ENCODE measurements at places on chromosomes 5 and 9.
A peak's percentile ranks its signal among the peaks of the same experiment; 100 is the strongest.

GRCh38 chr5:117207088-117207668, 632.6 kb upstream of the SEMA6A start:
- no peak for DNase-seq

GRCh38 chr9:78898234-78898633, 601.3 kb downstream of the PSAT1 start:
- no peak for DNase-seq

- DNase-seq: no peak
Measured at GRCh38 chr5:132525299-132525724, 18.0 kb downstream of the IL5 start.

DNA sequence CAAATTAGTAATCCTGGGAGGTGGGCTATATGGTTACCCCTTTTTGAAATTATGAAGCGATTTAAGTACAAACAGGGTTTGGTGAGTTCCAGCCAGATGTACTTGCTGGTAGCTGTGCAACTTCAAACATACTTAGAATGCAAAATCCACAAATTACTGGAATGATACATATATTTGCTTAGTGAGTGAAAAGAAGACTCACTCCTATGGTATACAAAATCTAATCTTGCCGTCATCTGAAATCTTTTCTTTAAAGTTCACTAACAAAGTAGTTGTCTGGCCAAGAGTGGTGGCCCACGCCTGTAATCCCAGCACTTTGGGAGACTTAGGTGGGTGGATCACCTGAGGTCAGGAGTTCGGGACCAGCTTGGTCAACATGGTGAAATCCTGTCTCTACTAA, 64.9 kb upstream of the TJP2 start:
- no peak for DNase-seq

DNA sequence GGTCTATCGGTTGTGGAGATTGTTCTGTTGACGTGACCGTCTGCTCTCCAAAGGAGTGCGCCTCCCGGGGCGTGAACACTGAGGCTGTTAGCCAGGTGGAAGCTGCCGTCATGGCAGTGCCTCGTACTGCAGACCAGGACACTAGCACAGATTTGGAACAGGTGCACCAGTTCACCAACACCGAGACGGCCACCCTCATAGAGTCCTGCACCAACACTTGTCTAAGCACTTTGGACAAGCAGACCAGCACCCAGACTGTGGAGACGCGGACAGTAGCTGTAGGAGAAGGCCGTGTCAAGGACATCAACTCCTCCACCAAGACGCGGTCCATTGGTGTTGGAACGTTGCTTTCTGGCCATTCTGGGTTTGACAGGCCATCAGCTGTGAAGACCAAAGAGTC, 128.9 kb upstream of the DMRT1 start:
- no peak for DNase-seq

DNA sequence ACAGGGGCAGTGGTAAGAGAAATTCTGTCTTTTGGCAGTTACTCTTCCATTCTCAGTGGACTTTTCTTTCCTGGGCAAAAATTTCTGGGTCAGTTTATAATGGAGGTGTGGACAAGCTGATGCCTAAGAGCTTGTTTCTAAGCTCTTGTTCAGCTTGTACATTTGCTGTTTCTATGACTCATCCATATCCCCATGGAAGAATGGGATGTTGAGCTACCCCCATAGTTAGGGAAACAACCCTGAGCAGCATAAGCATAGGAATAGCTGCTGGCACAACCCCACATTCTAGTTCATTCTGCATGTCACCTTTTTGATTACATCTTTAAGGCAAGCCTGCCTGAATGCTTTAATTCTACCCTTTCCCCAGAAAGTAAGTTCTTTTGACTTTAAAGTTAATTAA, 173.3 kb downstream of the PSAT1 start:
- DNase-seq: no peak

DNA sequence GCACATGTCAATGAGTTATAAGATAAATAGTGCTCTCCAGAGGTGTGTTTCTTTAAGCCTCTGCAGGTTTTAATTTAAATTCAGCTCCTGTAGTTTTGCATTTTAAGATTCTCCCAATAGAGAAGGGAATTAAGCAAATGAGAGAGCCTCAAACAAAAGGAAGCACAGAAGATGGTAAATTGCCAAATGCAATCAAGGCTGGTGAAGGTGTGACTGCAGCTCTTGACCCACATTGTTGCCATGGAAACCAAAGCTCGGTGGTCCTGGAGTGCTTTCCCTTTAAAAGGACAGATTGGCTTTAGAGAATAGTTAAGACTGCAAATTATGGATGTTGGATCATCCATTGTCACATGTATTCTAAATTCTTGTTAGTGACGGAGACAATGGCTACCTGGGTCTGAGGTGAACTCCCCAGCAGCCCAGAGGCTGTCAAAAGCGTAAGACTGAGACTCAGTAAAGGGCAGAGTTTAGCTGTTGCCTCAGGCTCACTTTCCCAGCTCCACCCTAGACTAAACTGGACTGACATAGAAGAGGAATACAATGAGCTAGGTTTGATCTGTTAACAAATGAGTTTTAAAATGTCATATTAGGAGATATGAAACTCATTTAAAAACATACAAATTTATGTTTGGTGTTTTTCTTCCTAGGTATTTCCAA, 12.3 kb downstream of the GAPT start:
- no peak for DNase-seq

DNA sequence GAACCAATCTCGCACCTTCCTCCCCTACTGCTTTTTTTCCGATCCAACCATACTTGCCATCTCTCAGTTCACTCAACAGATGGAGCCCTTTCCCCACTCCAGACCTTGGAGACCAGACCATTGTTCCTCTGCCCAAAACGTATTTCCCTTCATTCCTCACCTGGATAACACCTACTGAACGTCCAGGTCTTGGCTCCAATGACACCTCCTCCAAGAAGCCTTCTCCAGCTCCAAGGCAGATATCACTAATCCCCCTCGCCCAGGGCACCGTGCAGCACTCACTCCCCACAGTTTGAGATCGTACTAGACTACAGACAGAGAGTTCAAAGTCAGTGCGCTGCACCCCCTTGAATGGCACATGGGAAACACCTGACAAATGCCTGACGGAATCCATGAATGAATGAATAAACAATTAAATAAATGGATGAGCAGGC, 47.1 kb upstream of the AKNA start:
- DNase-seq: peak; percentile 4

DNA sequence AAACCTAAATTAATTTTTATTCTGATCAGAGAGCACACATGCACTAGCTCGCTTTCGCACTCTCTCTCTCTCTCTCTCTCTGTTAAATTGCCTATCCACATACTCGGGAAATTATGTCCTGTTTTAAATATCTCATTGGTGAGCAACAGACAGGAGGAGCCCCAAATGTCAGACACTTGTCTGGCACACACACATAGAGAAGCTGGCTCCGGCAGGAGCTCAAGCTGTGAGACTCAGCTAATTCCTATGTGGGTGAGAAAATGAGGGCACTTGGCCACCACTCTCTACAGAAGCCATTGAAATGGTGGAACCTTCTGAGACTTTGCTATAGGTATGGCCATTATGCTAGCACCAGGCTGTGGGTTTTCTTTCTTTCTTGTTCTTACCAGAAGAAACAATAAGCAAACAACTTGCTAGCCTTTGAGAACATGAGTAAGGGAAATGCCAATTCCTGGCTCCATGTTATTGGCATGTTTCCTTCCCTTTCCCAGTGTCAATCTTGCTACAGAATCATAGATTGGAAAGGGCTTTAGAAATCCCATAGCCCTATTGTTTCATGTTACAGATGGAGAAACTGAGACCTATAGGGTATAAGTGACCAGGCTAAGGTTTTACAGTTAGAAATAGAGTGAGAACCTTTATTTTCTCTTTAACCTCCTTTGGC, 9.0 kb downstream of the RFX3 start:
- no peak for DNase-seq

DNA sequence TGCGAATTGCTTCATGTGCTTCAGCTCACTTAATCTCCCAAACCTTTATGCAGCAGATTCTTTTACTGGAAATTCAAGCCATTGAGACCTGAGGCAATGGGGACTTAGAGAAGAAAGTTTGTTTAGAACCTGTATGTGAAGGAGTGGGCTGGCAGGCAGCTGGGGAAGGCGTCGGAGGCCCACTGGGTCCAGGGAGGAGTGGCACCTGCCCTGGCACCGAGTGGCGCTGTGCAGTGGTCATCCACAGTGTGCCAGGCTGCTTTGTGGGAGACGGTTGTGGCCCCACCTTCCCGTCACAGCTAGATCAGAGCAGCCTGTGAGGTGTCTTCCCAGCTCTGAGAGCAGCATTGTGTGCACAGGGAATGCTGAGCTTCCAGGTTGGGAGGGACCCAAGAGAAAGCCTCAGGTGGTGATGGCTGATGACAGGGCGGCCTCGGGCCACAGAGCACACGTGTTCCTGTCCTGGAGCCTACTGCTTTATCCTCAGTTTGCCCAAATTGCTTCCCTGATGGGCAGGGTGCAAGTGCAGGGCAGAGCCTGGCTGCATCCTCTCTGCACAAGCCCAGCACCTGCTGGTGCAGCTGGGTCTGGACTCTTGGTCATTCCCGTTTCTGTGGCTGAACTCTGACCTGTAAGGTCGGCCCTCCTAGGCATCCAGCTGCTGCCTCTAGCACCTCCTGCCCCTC, 175.2 kb downstream of the CACNA1B start:
- DNase-seq: no peak

DNA sequence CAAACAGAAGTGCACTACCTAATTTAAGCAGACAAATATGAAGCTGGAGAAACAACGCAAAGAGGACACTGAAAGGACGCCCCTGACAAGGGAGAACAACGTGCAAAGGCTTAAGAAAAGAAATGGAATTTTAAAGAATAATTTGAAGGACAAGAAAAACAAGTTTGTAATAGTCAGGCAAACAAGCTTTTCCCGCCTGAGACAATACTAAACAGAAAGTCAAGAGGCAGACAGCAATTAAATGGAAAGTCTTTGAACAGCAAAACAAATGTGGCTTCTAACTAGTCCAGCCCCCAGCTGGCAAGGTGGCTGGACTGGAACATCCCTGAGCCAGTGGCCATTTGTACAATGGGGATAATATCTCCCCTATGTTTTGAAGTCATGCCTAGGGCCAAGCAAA, 63.3 kb downstream of the SIL1 start:
- DNase-seq: no peak

GRCh38 chr5:113232221-113232620, 202.6 kb downstream of the TSSK1B start:
- DNase-seq: no peak

DNA sequence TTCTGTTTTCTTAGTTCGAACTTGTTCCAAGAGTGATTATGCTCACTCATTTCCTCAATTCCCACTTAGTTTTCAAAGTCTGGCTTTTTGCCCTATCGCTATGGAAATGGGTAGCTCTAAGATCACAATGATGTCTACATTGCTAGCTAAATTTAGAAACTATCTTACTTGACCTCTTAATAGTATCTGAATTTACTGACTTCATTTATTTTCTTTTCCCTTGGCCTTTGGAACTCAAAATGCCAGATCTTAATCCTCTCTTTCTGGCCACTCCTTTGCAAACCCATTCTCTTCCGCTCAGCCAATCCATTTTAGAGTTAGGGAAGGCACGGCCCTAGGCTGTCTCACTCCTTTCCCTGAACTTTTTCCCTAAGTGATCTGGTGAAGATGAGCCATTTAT, 137.0 kb downstream of the FER start:
- no peak for DNase-seq

DNA sequence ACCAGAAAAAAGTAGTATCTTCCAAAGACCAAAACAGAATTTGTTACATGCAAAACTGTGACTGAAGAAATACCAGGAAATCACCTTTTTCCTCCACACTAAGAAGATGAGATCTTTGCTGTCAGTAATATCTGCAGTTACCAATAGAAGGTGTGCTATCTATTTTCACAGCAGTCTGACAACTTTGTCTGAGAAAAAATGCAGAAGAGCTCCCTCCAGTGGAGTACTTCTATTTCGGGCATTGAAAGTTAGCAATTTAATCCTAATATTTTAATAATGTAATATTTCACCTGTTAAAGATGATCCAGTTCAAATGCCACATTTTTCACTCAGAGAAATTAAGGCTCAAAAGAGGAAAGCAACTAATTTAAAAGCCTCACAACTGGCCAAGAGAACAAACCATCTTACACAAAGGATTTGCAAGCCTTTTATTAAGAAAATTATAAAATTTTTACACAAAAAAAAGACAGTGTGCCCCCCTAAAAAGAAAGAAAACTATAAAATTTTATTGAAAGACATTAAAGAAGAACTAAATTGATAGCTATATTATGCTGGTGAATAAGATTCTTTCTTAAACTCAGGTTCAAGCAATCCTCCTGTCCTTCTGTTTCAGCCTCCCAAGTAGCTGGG, 50.6 kb downstream of the DEPDC1B start:
- peak; percentile 22 for DNase-seq

DNA sequence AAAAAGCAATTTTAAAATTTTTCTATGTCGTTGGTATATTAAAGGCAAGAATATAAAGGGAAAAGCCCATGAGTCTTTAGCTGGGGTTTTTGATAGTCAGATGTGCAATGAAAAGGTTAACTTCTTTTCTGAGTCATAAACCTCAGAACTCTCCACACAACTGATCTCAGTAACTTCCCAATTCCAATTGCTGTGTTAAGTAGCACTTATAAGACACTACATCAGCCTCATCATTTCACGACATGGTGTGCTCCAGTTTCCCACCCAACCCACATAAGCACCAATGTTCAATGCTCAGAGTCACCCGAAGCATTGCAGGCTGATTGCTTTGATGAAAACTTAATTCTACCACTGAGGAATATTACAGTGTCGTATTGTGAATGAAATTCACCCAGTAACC, 155.8 kb downstream of the TSSK1B start:
- DNase-seq: peak; percentile 27

DNA sequence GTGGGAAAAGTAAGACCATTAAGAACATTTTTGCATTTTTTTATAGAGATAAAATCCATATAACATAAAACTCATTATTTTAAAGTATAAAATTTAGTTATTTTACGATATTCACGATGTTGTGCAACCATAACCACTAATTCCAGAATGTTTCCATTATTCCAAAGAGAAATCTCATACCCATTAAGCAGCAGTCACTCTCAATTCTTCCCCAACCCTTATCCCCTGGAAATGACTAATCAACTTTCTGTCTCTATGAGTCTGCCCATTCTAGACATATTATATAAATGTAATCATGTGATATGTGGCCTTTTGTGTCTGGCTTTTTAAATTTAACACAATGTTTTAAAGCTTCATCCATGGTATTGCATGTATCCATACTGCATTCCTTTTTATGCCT, 115.6 kb upstream of the ADAMTSL1 start:
- no peak for DNase-seq
